Activated T-helper 1 cell treated with anti-CD3 and anti-CD28 coated beads, Interleukin-12 subunit alpha, Interleukin-12 subunit beta, Interleukin-2, Interleukin-4 antibody, amounts not matched to agents 30 ng/mL and 10 ng/mL and 1 ng/mL, durations not matched to agents 14 hours and 24 hours and 36 hours (primary cell): ENCODE measurements at places on chromosomes 7 and 10.

GRCh38 chr7:100888988-100889750 lies at the start of gene UFSP1:
TSS of gene UFSP1 (minus strand) at chr7:100889715. CDS start at chr7:100889271, 444 bp downstream.
- DNase-seq: no peak

- DNase-seq: no peak
These were observed 204.6 kb downstream of the IMMP2L start for GRCh38 chr7:111357691-111358090.

- DNase-seq: no peak
These were observed 4.7 kb downstream of the BCAP29 start for GRCh38 chr7:107584716-107585115.

GRCh38 chr7:132828502-132828901 lies 252.2 kb upstream of the PLXNA4 start:
- no peak for DNase-seq

DNA sequence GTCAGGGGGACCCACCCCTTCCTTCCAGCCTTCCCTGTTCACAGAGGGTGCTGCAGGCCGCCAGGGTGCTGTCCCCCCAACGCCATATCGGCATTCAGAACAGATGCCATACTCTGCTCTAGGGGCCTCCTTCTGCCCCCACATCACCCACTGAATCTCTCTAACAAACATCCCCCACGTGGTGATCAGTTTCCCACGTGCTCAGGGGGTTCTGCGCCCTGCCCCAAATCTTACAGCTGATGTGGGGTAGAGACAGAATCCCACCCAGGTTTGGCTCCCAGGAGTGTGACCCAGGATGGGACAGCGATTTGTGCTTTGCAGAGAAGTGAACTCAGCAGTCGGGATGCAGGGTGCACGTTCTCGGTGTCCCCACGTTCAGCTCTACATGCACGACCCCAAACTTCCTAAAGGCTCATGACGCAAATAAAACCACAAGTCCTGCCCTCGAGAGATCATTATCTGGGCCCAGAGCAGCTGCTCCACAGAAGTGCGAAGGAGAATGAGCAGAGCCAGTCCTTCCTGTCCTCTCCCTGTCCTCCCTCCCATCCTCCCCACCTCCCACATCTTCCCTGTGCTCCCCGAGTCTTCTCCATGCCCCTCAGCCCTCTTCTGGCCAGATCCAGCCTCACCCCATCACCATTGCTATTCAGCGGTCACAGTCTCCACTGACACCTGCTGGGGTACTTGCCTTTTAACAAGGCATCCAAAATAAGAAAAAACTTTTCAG lies 423.4 kb downstream of the DNAJB6 start:
- DNase-seq: no peak

DNA sequence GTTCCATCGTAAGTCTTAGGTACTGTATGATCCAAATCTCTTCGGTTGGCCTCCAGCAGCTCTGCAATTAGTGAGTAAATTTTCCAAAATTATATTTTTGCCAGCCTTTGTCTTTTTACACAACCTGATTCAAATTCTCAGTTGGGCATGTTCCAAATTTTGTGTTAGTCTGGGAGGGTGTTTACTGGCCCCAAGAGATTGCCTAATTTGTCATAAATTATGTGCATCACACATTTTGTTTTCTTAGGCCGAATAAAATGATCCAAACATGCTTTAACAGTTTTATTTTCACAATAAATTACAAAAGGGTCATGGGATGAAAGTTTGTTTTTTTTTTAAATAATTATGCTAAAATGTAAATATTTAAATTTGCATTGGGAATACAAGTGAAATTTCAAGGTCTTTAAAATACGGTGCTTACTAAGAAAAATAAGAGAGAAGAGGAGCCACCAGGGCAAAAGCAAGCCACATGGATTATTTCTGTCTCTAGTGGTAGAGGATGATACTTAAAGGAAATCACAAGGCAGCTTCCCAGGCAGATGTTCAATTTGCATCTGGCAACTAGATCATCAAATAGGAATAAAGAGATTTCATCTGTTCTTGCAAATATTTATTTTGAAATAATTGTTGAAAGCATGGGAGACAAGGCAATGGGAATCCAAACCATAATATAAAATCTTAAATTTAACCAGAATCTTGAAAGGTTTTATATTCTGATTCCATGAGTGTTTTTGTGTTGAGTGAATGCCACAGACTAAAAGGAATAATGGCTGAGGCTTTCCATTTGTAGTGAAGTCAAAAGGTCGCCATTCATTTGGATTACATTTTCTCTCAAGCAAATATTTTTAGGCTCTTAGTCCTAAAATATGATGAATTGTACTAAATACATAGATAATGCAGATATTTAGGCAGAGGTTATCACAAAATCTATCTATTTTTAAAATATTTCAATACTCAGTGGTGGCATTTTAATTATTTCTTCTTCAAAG lies 111.1 kb downstream of the MDFIC start:
- no peak for DNase-seq

DNA sequence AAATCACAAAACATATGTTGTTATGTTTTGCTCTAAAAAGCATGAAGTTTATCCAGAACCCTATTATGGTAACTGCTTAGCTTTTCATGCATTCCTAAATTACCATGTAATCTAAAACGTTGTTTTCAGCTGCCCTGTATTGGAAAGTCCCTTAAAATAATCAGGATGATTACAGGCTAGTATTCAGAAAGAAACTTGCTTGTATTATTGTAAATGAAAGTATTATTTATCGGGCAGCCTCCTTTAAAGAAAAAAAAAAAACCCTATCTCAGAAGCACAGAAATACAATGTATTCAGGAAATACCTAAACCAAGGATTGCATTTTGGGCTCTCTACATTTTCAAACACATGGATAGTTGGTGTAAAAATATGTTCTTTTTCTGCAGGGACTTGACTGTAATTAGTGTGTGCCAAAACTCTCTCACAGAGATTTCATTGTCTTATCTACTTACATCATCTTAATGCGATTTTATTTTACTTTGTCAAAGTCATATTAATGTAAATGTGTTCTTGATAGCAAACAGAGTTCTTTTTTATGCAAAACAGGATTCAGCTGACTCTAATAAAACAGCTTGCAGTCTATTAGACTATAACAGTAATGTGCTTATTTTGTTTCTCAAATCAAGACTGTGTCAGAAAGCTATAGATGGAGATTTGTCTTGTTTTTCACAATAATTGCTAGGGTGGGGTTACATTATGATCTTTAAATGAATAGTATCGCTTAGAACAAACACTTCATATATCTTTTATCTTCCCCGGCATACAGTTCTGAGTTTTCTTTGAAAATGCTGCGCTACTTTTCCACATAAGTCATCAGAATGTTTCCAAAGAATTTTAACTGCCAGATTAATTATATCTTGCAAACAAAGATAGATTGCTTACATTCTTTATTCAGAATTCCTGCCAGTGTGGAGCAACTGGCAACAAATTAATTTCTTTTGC lies 65.3 kb upstream of the ARID5B start:
- DNase-seq: no peak

GRCh38 chr7:155930061-155930460 lies 117.8 kb upstream of the SHH start:
- DNase-seq: no peak

DNA sequence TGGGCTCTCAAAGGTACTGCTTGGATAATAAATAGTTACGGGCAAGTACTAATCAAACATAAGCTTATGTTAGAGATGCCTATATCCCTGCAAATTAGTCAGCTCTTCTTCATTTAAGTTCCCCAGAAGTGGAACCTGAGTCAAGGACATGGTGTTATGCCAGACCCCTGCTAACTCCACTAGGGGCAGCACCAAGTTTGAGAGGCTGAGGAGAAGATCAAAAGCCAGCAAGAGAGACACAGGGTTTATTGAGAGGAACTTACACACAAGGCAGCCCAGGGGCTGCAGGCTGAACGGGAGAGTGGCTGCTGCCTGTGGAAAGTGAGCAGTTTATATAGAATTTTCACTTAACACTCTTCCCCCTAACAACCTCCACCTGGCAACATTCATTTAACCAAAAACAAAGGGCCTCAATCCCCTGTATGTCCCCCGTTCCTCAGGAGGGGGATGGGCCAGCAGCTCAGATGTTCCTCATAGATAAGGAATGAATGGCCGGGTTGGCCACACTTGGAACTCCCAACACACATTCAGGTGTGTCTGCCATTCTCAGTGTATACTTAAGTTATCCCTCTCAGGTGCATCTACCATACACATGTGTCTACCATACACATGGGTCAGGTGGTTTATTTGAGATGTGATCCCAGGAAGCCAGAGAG lies 62.6 kb upstream of the GHITM start:
- DNase-seq: no peak

DNA sequence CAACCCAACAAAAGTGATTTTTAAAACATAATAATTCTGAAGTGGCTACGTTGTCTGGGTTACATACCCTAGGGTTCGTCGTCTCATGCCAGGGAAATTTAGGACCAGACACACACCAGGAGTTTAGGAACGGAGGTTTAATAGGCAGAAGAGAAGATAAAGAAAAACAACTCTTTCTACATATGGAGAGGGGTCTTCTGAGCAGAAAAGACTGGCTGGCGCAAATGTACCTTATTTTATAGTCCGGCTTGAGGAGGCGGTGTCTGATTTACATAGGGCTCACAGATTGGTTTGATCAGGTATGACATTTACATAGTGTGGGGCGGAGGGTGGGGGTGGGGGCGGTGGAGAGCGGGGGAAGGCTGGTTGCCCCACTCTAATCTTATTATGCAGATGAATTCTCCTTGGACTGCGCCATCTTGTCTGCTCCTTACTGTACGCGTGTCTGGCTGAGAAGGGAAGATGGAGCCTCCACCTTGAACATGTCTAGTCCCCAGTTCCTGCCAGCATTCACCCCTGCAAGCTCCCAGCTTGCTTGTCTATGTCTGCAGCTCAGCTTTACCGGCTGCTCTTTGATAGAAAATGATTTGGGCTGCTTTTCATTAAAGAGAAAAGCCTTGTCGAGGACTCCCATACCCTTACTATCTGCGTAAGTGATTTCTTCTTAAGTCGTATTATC lies 98.7 kb downstream of the RALA start:
- DNase-seq: no peak

- no peak for DNase-seq
These were observed 190.4 kb downstream of the SLC25A13 start for GRCh38 chr7:96131525-96131924.
